HS-27A (cell line): ENCODE measurements at places on chromosomes 5 and 9.
A peak's percentile ranks its signal among the peaks of the same experiment; 100 is the strongest.

DNA sequence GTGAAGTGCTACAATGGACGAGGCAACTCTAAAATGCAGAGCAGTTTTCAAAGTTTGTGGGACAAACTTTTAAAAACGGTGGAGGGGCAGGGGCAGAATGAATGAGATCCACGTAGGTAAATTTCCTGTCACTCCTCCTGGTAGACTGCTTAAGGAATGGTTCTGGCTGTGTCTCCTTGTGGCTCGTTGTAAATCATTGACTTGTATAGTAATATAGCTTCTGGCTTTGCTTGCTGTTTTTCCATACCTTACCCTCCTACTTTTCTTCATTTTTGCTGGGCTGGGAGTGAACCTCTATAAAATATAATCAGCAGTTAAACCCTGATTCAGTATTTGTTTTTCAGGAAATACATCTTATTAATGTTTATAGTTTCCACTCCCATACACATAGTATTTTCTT, 235.7 kb downstream of the TUSC1 start:
- no peak for DNase-seq

GRCh38 chr5:157354800-157355199, 88.9 kb downstream of the CYFIP2 start:
- DNase-seq: no peak

DNA sequence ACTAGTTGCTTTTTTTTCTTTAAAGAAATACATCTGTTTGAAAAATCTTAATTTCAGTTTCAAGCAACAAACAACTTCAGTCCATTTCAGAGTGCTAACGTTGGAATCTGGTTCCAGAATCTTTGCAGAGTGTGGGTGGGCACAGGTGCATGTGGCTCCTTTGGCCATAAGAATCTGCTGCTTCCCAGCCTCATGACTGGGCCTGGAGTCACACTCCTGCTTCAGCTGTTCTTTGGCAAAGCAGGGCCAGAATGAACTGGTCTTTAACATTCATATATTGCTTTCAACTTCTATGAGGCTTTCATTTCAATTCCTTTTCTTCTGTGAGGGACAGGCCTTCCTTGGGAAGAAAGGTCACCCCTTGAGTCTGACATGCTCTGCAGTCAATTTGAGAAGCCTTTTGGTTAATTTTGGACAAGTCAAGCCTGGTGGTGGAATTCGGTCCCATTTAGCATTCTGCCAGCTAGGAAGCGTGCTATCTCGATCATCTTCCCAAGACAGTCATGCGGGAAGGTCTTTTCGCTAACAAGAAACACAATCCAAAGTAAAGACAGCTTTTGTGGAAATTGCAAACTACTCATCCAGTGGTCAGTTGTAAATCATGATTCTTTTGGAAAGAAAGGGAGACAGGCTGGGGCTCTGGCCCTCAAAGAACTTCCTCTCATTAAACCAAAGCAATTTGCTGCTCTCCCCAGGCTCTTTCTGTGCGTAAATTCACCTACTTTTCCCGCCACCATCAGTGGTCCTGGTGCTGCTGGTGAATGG, 55.2 kb downstream of the SLC1A3 start:
- no peak for DNase-seq

DNA sequence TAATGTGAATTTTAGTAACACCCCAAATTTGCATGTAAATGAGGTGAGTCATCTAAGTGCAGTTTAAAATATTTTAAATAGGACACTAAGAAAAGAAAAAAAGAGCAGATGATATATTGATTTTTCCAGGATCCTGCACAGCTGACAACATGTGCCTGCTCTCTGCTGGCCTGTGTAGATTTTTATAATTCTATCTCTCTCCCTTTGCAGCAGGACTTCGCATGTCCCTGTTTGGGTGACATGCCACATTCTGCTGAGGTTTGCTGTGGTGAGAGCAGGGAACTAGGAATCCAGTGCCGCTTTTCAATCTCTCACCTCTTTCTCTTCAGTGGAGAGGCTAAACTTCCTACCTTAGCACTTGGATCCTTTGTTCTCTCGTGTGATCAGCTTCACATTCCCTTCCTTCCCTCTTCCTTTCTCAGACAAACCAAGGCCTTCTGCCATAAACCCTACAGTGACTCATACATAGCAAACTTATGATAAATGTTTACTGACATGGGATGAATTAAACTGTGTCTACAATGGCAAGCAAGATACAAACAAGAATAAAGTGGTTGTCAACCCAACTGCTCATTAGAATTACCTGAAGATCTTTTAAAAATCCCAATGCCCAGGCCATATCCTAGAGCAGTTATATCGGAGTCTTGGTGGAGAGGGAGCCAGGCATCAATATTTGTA, 198.8 kb upstream of the EFNA5 start:
- peak; percentile 34 for DNase-seq

- no peak for DNase-seq
Measured at GRCh38 chr9:132818588-132818987, 59.5 kb downstream of the AK8 start.

DNA sequence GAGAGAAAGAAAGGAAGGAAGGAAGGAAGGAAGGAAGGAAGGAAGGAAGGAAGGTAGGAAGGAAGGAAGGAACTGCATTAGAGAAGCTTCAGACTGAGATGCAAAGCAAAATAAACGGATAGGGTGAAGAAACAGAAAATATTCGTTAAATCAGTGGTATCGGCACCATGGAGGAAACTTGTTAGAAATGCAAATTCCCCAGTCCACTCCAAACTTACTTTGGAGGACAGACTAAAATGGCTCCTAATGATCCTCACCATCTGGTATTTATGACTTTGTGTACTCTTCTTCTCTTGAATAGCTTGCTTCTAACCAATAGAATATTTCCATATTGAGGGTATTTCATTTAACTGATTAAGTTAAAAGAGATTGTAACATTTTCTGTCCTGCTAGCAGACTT, 87.9 kb upstream of the GCNT4 start:
- no peak for DNase-seq

DNA sequence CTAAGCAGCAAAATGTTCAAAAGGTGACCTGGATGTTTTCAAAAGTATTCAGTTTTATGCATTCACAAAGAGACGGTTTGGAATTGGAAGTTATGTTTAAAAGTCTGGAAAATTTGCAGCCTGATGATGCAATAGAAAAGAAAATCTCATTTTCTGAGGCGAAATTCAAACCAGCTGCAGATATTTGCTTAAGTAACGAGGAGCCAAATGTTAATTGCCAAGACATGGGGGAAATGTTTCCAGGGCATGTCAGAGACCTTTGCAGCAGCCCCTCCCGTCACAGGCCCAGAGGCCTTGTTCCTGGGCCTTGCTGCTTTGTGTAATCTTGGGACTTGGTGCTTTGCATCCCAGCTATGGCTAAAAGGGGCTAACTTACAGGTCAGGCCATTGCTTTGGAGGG, 228.2 kb downstream of the MAN2A1 start:
- DNase-seq: no peak

GRCh38 chr5:180296771-180297170, 4.9 kb upstream of the MAPK9 start:
- no peak for DNase-seq

- DNase-seq: no peak
Measured at GRCh38 chr5:143701493-143701892, 110.5 kb upstream of the HMHB1 start.

- DNase-seq: no peak
Measured at GRCh38 chr9:10135553-10135952, 477.2 kb downstream of the PTPRD start.

DNA sequence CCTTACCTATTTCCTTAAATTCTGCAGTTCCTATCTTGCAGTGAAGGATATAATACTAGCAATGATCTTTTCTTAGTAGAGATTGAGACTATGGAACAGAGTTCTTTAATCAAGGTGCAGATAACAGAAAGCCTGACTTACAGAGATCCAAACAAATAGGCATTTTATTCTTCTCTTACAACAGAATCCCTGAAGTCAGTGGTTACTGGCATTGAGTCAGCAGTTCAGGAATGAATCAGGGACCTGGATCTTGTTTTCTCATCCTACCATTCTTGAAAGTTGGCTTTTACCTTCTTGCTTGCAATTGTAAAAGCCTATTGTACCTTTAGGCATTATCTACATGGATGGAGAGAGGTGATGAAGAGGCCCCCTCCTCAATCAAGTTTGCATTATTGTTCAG, 47.5 kb upstream of the TLE4 start:
- DNase-seq: no peak

DNA sequence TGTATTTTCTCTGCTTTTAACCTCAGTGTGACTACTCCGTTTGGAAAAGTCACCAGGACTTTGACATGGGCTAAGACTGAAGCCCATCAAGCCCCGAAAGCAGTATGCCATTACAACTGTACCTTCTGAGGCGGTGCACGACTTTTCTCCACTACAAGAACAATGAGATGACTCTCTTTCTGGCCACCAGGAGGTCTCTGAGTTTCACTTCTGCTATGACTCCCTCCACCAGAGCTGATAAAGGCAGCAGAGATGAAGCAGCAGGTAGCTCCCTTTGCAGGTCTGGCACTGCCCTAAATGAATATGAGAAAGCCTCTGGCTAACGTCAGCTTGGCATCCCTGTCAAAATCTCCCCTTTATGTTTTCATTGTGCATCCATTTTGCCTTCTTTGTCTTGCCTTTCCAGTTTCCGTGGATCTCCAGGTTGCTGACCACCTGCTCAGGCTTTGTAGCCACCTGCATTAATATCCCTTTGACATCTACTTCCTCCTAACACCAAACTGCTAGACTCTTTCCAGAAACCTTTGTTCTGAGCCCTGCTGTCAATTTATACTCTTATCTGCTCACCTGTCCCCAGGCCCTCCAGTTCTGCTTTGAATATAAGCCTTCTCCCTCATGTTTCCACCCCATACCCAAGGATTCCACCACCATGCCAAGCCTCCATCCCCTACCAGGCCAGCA, 221.7 kb downstream of the ZNF608 start:
- no peak for DNase-seq

GRCh38 chr9:4904322-4905134, 80.5 kb upstream of the JAK2 start:
- DNase-seq: no peak

GRCh38 chr5:112844489-112844888, 16.6 kb upstream of the SRP19 start:
- DNase-seq: no peak

DNA sequence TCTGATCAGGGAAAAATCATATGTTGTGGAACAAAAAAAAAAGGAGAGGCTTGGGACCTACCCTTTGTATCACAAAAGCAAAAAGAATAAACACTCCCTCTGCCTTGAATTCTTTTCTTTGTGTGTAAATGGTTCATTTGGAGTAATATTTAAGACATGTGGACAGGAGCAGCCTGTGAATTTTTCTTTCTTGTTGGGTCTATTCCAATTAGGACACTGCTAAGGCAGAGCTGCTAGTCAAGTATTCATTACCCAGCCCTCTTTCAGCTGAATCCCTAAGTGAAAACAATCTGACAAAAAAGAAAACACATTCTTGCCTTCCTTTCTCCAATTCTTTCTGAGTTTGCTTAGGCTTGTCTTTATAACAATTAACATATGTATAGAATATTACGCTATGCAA, 330.0 kb downstream of the EBF1 start:
- DNase-seq: no peak

DNA sequence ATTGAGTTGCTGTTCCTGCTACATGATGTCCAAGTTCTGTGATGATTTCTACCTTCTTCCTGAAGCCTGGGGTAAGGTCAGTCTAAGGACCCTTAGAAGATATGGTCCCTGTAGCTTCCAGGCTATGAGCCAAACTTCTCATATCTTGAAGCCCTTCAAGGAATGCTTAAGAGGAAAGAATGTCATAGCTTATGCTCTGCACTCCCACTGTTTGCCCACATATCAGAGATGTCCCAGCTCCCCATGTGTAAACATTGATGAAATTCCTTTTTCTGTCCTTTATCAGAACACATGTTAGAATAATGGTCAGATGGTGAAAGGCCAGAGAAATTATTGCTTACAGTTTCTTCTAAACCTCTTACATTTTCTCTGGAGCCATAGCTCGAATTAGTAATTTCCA, 41.4 kb upstream of the RUSC2 start:
- no peak for DNase-seq

- no peak for DNase-seq
Measured at GRCh38 chr5:1380011-1380817, 35.3 kb upstream of the CLPTM1L start.

- DNase-seq: no peak
Measured at GRCh38 chr5:65199993-65200675, 281.6 kb downstream of the ADAMTS6 start.

- DNase-seq: no peak
Measured at GRCh38 chr5:178624631-178625546, 2.0 kb downstream of the CLK4 start.

GRCh38 chr9:112520656-112521055, 34.0 kb downstream of the KIAA1958 start:
- no peak for DNase-seq

DNA sequence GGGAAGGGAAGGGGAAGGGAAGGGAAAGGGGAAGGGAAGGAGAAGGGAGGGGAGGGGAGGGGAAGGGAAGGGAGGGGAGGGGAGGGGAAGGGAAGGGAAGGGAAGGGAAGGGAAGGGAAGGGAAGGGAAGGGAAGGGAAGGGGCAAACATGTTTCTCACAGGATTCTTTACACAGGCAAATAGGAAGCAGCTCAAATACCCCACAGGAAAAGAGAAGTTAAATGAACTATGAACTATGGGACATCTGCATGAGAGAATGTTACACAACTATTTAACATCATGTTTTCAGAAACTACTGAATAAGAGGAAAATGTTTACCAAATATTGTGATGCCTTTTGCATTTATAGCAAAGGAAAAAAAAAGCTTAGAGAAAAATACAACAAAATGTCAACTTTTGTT, 125.4 kb upstream of the SLC30A5 start:
- no peak for DNase-seq

- DNase-seq: no peak
Measured at GRCh38 chr5:81827500-81827899, 76.6 kb upstream of the SSBP2 start.

DNA sequence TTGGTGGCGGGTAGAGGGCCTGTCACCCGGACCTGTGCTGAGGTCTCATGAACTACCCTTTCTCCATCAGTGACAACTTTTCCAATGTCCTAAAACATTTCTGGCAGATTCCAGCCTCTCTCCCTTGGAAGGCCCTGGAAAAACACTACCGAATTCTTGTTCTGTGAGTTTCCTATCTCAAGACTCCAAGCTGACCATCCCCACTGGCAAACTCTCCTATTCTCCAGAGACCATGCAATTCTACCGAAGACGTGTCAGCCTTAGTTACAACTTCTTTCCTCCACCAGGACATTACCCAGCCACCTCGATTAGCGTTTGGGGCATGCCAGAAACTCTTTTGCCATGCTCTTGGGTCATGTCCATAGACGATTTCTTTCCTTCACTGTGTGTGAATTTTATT, 26.8 kb upstream of the GABRP start:
- DNase-seq: no peak

GRCh38 chr9:136554870-136555269, 9.0 kb upstream of the NOTCH1 start:
- DNase-seq: no peak

GRCh38 chr5:34503379-34504253, 152.5 kb upstream of the RAI14 start:
- no peak for DNase-seq

DNA sequence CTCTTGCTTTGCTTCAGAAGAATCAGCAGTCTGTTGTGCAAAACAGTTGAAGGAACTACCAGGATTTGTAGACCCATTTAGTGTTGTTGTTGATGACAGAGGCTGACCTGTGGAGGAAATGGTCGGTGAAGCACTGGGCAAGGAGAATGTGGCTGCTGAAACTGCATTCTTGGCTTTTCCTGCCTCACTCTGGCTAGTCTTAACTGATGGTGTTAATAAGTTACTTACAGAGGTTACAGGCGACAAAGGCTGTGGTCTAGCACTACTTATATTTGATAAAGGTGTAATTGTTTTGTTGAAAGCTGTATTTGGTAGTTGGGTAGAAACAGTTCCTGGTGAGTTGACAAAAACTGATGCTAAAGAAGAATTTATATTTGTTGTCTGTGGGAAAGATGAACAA, 31.5 kb downstream of the MLANA start:
- DNase-seq: no peak
